ENCODE measurements at places on chromosomes 6 and 20.
A peak's percentile ranks its signal among the peaks of the same experiment; 100 is the strongest.

DNA sequence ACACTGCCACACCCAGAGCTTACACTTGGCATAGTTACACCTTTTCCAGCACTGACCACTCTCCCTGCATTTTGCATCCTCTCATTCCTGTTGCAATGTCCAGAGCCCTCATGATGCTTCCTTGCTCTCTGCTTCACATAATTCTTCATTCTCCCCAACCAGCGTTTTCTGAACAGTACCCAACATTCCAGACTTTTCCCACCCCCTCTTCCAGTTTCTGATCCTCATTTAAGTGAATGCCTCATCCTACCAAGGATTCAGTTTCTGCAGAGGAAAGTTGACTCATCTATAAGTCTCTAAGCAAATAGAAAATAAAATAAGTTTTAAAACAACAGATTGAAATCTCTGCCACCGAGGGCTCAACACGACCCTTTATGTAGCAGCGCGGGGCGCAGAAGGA lies 321.3 kb upstream of the TCF21 start:
- no peak for DNase-seq

DNA sequence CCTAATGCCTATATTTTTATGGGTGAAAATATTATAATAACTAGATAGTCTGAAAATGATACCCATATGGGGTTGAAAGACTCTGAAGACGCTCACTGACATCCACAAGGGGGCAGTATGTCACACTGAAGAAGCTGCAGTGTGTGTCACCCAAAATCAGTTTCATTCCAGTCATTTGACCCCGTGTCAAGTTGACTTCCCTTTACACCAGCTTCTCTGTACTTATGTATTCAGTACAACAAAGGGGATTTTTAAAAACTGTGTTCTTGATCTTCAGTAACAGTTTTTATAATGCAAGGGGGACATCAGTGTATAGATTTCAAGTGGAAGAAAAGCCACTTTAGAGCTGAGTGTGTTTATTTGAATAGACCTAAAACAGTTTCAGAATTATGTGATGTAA lies 19.3 kb downstream of the FAXC start:
- peak; percentile 12 for DNase-seq

DNA sequence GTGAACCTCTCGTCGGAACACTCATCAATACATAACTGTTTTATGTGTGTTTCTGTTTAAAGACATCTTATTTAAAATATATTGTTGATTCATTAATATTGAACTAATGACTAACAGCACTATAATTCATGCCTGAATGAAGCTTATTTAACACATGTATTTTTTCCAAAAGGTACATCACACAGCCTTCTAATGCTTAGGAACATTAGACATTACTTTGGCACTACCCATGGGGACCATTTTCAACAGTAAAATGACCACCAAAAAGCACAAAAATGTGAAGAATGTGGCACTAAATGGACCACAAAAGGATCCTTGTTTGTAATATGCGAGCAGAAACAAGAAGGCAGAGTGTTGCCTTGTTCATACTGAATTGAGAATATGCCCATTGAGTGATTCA lies 109.2 kb downstream of the CEP57L1 start:
- no peak for DNase-seq

GRCh38 chr6:33407132-33407718 lies 3.6 kb upstream of the PHF1 start:
- no peak for DNase-seq

GRCh38 chr6:76230711-76231110 lies 158.2 kb upstream of the IMPG1 start:
- DNase-seq: no peak

- no peak for DNase-seq
Observed at GRCh38 chr6:144064402-144065212, 30.8 kb downstream of the SF3B5 start.

GRCh38 chr20:43284486-43284885 lies 94.8 kb upstream of the PTPRT start:
- DNase-seq: no peak

- DNase-seq: no peak
Observed at GRCh38 chr6:99761711-99762110, 155.1 kb downstream of the PRDM13 start.

- no peak for DNase-seq
Observed at GRCh38 chr20:62462976-62463592, 12.7 kb downstream of the GATA5 start.

- DNase-seq: no peak
Observed at GRCh38 chr6:109105681-109106080, 10.4 kb downstream of the CEP57L1 start.

GRCh38 chr6:83711958-83712357 lies 3.1 kb upstream of the SNAP91 start:
- no peak for DNase-seq

- no peak for DNase-seq
Observed at GRCh38 chr6:160979061-160979708, 12.4 kb upstream of the MAP3K4 start.

Measured in NCI-H1092 treated with DMSO at 0.1 percent for 48 hours (cell line).